ENCODE measurements at places on chromosomes 13 and 19.

DNA sequence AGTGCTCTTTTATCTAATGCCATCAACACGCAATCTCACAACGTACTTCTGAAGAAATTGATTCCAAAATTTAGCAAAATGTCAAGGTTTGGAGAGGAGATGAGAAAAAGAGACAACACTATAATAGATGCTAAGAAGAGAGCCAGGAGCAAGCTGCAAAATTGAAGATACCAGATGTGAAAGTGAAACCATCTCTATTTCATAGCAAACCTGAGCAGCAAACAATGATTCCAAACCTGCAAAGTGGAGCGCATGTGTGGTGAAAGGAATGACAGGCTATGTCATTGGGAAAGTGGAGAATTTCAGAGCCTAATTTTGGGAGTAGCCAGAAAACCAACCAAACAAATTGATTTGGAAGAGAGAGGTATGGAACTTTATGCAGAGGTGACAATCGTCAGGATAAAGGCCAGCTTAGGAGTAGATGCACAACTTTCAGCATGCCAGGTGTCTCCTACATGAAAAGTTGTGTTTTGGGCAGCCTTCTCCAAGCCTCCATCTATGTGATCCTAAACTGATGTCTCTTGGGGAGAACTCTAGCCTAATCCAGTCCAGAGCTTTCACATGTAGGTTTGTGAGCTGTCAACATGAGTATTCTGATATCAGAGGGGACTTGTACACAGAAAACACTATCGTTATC lies 158.4 kb upstream of the FNDC3A start:
- no peak for DNase-seq

DNA sequence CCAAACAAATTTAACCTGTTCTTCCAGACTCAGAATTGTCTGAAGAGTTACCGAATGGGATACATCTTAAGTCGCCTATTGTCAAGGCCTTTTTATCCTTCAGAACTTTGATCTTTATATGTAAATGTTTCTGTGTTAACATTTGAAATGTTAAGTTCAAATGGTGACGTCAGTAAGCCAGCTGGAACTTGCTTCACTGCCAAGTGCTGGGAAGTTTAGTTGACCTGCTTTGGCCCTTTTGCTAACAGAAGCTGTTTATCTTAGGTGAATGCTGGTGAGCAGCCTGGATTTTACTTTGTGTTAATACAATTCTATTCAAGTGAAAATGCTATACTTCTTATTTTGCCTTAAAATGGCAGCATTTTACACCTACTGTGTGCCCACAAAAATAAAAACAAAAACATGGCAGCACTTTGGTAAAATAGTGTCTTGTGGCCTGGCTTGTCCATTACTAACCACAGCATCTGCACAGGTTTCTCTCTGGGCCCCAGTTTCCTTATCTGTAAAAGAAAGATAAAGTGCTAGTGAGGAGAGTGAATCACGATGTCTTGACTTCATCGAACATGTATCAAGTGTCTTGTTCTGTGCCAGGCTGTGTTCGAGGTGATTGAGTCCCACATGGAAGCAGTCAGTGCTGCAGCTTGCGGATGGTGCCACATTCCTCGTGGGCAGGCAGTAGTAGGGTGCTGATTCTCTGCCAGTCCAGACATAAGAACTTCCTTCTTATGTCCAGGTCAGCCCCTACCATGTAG lies 2.2 kb downstream of the NAXD start:
- no peak for DNase-seq

- no peak for DNase-seq
These were observed 1.4 kb downstream of the EVI5L start for GRCh38 chr19:7831452-7831851.

DNA sequence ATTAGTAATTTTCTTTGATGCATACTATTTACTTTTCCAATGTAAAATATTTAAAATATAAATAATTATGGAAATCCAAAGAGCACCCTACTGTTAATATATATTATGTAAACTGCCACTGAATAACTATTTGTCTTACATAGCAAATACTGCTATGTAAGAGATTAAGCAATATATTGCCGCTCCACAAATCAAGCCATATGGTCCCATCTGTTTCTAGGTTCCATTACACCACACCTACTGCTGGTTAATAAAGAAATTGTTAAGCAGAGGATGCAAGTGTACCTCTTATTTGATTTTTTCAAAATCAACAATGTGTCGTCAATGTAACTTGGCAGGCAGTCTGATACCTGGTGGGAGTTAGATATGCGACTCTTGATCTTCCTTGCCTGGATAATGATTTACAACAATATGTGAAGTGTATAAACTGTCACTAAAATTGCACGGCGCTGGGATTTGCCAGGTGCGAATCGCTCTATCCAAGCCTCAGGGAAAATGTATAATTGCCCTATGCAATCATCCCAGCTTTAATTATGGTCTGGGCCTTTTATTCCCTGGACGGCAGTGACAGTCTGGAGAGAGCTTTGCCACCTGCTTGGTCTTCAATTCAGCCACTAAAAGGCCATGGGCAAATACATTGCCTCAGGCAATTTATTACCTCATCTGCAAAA lies 16.0 kb downstream of the SMAD9 start:
- DNase-seq: no peak

Data from HS-5 (cell line).